Occipital lobe (tissue), 3 donors: ENCODE measurements at places on chromosomes 1 and 21.

DNA sequence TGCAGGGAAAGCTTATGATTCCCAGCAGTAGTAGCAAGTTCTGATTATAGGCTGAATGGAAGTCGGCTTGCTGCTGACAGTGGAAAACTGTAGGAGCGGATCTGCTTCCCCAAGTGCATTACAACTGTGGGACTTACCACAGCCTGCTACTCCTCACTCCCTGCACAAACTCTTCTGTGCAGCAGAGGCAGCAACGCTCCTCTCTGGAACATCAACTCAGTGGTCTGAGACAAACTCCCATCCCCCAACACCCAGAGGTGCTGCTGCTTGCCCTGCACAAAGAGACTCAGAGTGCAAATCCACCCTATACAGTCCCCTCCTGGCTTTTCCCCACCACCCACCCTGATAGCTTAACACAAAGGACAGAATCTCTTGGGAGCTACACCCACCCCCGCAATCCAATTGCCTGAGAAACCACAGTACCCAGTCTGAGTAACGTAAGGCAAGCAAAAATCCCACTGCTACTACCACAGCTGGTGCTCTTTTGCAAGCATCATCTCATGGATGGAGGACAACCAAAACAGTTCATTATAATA, 1455.2 kb downstream of the AMY1C start:
- DNase-seq: no peak

DNA sequence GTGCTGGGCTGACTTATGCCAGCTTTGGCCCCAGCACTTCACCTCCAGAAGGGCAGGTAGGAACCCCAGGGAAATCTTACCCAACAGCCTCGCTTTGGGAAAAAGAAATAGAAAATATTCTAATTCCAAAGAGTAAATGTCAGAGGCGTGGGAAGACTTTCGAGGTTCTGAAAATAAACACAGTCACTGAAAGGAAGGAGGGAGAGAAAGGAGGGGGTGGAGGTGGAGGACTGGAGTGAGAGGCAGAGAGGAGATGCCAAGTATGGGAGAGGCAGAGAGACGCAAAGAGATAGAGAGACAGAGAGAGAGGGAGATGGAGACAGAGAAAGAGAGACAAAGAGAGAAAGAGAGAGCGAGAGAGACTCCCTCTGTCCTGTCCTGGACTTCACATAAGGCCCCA, 395.0 kb downstream of the PTPRU start:
- no peak for DNase-seq

- DNase-seq: no peak
Observed at GRCh38 chr1:99850459-99851291, 514 bp downstream of the AGL start.

GRCh38 chr21:39066829-39067780, 116.1 kb downstream of the PSMG1 start:
- DNase-seq: no peak

GRCh38 chr1:87497380-87498203, 168.9 kb downstream of the LMO4 start:
- DNase-seq: no peak

DNA sequence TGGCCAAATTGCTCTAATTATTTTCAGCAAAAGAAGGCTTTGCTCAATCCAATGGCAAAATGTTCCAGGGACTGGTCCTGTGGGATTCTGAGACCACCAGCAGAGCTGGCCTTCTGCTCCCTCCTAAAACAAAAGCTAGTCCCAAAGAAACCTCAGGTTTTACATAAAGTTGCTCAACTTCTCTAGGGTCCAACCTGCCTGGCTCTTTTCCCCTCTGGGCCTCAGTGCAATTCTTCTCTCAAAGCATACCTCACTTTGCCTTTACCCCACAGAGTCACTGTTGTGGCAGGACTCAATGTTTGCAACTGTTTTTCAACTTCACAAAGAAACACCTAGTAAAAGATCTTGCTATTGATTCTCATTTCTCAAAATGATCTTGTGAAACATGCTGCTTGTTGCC, 39.8 kb downstream of the TBX15 start:
- no peak for DNase-seq

DNA sequence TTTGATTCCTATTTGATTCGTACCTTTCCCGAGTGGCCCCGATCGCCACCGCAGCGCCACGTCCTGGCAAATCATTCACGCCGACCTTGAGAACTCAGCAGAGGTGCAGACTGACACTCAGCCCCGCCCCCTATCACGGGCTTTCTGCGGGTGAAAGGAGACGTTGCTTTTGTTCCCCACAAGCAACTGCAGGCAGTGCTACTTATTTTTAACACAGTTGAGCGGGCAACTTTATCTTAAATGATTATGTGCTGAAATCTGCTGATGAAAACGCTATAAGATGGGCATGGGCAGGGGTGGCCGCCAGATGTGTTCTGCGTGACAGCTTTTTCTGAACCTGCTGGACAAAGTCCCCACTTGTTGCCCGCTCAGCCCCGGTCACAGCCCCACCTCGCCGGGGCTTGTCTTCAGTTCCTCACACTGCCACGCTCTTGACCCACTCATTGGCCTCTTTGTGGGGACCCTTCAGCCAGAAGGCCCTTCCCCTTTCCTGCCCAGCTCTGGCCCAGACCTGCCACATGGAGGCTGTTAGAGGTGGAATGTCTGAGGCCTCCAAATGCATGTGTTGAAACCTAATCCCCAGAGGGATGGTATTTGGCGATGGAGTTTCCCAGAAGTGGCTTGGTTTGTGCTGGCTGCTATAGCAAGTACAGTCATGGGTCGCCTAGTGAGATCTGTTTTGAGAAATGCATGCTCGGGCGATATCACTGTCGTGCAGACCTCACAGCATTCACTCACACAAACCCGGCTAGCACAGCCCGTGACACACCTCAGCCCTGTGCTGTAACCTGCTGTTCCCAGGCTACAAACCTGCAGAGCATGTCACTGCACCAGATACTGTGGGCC, 15.7 kb upstream of the PDXK start:
- no peak for DNase-seq

GRCh38 chr1:53600561-53600960, 138.4 kb downstream of the GLIS1 start:
- no peak for DNase-seq

DNA sequence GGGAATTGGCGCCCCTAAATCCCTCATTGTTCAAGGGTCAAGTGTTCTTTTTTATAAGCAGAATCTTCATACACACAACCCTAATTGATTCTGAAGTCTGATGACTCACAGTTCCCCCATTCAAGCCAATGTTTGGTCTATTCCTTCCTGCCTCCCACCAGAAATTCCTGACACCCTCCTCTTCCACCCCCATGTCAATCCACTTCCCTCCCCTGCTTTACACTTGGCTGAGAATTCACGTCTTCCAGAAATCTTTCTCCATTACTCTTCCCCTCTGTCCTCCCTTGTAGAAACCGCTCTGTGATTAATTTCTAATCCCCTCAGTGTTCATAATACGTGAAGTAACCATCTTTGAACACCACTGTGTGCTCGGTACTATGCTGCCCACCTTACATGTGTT, 76.2 kb upstream of the CD34 start:
- DNase-seq: no peak

DNA sequence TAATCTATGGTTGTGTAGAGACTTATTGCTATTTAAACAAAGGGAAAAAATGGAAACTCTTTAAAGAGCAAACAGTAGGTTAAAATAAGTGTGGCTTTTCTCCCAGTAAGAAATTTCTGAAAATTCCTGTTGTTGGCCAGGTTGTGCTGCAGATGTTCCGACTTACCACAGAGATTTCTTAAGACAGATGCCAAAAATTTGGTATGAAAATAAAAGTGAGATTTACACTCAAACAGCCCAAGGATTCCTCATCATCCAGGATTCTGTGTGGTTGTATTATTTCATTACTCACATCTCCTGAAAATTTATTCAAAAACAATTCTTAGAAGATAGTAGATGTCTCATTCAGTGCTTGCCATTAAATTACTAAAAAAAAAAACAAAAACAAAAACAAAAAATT, 296.7 kb upstream of the PTBP2 start:
- DNase-seq: no peak

- no peak for DNase-seq
Observed at GRCh38 chr1:238951809-238952208, 434.6 kb upstream of the CHRM3 start.

- DNase-seq: no peak
Observed at GRCh38 chr1:196464480-196464941, 143.7 kb downstream of the KCNT2 start.

GRCh38 chr1:15724949-15725880, 10.8 kb upstream of the SLC25A34 start:
- DNase-seq: no peak

- DNase-seq: no peak
Observed at GRCh38 chr1:192443616-192444015, 126.8 kb downstream of the RGS21 start.
